ENCODE measurements at places on chromosomes 5 and 9.
A peak's percentile ranks its signal among the peaks of the same experiment; 100 is the strongest.

DNA sequence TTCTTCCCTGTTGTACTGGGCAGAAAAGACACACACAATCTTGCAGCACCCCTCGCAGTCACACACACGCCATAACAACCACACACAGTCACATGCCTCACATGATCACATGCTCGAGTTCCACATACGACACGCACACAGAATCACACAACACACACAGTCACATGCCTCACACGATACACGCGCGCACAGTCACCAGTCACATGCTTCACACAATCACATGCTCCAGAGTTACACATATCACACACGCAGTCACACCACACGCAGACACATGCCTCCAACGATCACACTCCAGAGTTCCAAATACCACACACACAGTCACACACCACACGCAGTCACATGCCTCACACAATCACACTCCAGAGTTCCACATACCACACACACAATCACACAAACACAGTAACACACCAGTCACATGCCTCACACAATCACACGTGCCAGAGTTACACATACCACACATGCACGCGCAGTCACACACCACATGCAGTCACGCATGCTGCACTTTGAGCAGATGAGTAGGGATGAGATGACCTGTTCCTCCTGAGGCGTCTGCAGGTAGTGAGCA is 49.0 kb upstream of the LRRC14B start:
- no peak for DNase-seq

DNA sequence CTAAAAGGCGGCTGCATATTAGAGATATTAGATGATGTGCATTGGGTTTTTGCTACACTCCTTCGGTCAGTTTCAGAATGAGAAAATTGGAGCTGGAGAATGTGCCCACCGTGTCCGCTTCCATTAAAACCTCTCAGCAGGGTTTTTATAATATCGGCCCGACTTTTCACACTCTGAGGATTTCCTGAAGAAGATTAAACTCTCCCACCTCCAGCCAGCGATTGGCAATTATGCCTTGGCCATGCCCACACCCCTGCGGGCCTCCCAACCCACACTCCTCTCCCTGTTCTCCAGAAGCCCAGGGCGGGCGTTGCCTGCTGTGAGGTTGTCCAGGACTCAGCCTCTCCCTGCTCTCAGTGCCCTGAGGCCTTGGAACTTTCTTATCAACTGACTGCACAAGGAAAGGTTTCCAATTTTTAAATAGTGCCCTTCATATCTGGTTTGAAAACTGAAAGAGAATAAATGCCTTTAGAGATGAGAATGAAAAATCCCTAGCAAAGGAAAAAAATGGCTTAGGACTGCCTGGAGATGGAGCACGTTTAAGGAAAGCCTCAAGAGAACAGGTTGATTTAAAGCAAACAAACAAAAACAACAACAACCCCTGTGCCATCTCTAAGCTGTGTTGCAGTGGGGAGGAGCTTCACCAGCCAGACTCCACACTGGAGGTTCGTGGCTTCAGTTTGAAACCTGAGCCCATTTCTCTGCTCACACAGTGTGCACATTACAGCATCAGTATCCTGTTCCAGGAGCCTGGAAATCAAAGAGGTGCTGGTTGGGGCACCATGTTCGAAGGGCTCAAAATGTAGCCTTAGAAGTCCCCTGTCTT is 292.9 kb downstream of the NSG2 start:
- no peak for DNase-seq

- DNase-seq, result no peak
These were observed 19.5 kb upstream of the GOLPH3 start for GRCh38 chr5:32193591-32193990.

- DNase-seq, result no peak
These were observed 114.9 kb downstream of the GRIA1 start for GRCh38 chr5:153605386-153605785.

DNA sequence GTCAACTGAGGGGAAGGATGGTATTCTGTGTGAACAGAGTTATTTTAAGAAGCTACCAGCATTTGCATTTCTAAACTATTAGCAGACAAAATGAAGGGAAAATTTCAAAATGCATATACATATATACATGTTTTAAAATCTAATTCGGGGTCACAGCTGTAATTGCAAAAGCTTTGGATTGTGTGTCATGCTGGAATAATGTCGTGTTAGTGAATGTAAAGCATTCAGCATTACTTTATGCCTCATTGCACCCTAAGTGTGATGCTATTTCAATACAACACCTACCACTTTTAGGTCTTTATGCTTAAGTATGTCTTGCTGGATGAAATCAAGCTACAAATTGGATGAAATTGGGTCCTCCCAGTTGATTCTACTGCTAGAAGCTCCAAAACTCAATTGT is 687.6 kb upstream of the MEF2C start:
- DNase-seq, result no peak

DNA sequence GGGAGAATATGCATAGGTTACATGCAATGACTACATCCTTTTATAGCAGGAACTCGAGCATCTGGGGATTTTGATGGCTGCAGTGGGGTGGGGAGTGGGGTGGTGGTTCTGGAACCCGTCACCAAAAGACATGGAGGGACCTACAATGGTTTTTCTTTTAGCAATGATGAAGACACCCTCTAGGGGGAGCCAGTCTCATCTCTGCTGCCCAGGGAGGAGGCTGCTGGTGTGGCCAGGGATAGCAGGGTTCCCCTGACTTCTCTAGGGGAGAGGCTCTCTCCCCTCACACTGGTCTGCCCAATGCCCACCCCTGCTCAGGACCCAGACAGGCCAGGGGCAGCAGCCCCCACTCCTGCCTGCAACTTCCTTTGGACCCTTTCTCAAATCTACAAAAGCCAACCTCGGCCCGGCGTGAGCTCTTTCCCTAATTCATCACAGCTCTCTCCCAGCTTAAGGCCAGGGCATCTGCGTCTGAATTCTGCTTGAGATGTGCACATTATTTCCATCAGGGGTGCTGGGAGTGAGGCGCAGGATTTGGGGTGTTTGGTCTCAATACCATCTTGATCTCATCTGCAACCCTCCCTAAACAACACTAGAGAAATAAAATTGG is 73.6 kb upstream of the RETREG1 start:
- DNase-seq, result no peak

DNA sequence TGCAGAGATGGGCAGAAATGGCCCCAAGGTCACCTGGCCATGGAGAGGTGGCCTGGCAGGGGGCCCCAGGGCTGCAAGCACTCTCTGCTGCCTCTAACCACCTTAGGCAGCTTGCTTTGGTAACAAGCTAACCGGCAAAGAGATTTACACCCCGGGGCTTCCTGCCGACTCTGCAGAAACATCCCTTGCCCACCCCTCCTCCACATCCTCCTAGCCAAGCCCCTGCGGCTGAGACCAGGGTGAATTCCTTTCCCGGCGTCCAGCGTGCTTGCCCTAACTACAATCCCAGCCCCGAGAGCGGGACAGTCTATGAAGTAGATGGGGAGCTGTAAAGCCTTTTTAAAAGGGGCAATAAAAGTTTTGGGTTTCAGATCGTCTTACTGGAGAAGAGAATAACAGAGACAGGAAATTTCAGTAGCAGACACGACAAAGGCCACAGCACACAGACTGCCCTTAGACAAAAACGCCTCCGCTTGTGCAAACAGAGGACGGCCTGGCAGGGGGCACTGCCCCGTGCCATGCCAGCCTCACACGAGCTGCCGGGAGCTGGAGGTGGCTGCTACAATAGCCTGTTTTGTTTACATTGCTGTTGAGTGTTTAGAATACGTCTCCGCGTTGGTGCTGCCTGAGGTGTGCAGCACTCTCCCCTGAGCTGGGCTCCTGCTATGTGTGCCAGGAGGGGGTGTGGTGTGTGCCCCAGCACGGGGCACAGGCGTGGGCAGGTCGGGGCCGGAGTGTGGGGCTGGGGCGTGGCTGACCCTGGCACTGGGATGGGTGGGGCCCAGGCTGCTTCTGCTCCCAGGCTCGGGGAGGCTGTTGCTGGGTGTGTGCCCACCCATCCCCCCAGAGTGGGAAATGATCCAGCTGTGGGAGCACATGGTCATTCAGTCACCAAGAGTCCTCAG is 15.3 kb downstream of the MYMK start:
- DNase-seq, result no peak

DNA sequence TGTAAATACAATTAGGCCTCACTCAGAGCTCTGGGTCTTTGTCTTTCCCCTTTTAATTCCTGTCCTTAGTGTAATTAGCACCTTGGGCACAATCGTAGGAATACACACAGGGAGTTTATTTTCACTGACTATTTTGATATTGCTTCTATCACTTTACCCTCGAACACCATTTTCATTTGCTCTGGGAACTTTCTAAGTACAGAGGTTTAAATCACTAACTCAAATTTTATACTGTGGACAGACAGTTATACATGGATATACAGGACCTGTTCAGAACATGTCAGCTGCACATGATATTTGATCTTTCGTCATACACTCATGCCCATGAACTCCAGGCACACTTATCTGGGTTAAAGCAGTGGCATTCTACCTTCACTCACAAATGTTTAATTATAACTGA is 217.8 kb upstream of the TMEM161B start:
- DNase-seq, result no peak

DNA sequence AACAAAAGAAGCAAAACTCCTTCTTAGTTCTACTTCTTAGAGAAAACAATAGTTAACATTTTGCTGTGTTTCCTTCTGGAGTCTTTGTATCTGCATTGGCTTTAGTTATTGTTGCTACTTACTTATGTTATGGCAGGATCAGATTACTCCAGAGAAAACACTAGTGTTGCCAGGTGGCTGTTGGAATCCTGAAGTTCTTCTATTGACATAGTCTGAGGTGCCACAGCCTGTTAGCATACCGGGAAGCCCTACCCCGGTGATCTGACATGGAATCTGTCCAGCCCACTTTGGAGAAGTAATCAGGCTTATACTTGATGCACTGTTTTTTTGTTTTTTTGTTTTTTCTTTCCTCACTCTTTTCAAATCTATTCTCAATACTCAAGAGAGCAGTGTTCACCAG is 68.5 kb upstream of the CEP78 start:
- DNase-seq, result no peak

- no peak for DNase-seq
These were observed 26.1 kb downstream of the NCBP1 start for GRCh38 chr9:97659771-97660170.

- no peak for DNase-seq
These were observed 105.3 kb downstream of the GCNT1 start for GRCh38 chr9:76564297-76564696.

- DNase-seq, result no peak
These were observed 194.4 kb upstream of the PTGER4 start for GRCh38 chr5:40485021-40485998.

GRCh38 chr5:163898873-163899272 is 393.5 kb downstream of the MAT2B start:
- no peak for DNase-seq

DNA sequence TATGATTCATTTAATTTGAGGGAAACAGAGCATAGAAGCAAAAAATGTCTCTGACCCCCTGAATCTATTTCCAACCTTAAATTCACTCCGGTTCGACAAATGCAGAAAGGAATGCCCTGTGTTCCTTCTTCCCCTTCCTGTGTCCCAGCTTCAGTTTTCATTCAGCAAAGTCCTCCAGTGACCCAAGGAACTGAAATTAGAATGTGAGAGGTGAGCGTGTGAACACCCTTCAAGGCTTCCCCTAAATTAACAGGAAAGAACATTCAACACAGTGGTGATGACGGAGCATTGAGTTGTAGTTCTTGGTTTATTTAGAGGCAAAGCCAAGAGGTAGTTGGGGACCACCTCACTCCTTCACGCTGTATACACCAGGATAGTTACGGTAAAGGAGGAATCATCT is 97.6 kb upstream of the CTSL start:
- DNase-seq, result no peak

DNA sequence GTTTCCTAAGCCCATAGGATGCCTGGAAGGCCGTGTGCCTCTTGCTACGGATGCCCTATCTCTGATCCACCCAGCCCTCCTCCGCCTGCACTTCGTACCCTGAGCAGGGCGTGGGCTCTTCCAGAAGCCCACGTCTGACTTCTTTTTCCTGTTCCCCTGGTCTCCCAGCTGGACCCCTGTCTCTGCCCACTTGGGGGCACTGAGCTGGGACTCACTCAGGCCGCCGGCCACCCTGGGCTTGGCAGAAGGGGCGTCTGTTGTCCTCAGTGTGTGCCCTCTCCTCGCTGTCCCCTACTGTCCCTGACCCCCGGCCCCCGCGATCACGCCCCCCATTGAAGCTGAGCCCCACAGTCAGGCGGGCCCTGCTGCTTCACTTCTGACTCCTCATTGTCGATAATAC is 22.0 kb upstream of the RXRA start:
- DNase-seq, result no peak

GRCh38 chr5:134242146-134242545 is 16.3 kb upstream of the PPP2CA start:
- DNase-seq, result peak; percentile 58

DNA sequence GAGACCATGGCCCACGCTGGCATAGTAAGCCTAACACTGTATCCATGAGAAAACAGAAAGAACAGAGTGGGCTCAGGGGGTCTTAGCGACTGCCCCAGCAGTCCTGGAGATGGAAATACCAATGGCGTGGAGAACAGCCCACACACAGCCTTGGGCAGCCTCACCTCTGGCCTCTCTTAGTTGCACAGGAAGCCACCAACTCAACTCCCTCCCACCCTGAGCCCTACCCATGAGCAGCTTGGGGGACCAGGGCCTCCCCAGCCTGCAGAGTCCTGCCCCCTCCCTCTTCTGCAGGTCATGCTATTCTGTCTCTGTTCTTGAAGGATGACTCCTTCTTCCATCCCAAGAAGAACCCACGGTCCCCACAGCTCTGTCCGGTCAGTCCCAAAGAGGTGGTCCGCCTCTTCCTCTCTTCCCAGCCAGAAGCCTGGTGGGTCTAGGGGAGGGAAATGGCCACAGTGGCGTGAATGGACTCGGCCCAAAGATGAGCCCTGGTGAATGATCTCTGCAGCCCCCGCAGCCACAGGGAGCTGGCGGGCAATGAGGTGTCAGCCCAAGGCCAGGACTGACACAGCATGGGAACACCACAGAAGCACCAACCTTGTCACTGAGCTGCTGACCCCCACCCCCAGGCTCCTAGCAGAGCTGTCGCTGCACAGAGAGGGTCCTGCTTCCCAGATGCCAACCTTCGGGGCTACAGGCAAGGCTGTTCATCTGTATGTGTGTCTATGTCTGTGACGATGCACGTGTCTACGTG is 131.2 kb downstream of the ROR2 start:
- DNase-seq, result no peak

DNA sequence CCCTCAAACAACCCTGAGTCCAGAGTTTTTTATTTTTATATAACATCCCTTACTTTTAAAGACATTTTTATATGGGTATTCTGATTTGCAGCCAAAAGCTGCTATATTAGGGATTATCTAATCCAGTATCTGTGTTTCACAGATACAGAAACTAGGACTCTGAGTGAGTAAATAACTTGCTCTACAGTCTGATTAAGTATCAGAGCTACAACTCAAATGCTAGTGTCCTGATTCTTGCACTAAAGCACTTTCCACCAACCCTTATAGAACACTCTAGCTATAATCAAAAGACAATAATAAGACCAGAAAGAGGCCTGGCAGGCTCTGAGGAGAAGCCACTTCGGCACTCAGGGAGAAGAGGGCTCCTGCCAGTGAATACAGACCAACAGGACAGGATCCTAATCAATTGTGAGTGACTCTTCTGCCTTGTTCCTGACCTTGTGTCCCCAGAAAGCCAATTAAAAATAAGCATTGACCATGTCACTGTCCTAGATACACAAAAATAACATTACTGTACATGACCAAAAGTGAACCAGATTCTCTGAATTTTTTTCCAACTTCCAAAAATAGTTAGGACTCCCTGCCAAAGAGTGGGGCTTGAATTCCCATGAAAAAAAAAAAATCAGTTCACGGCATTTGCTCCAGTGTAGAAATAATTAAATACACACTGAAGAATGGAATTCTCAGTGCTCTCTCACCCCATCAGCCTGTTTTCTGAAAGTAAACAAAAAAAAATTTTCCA is 63.6 kb upstream of the MAP3K1 start:
- peak; percentile 66 for DNase-seq

GRCh38 chr5:15904899-15905830 is 274.4 kb downstream of the MARCHF11 start:
- DNase-seq, result no peak

All from BJ (cell line).